Sigmoid colon (tissue), 7 donors: ENCODE measurements at places on chromosomes 5 and 9. TPM values are rescaled to one million over a fixed set of nuclear protein-coding genes. Genes with fewer than 3 reads are reported as not detected.

DNA sequence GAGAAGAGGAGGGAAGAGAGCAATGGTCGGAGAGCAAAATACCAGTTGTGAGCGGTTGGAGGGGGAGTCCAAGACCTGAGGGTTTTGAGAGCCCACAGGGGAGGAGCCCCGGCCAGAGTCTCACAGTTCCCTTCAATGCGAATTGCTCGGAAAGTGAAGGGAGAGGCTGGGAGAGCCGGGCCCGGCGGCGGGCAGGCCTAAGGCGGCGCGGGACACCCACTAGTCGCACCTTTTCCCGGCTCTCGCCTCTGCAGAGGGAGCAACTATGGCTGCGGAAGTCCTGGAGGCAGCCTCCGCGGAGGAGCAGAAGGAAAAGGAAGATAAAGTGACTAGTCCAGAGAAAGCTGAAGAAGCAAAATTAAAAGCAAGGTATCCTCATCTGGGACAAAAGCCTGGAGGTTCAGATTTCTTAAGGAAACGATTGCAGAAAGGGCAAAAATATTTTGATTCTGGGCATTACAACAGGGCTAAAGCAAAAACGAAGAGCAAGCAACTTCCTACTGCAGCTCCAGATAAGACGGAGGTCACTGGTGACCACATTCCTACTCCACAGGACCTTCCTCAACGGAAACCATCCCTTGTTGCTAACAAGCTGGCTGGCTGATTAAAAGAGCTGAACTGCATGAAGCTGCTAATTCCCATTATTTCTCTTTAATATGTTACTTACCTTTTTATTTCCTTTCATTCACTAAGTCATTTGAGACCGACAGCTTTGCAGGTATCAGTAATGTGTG is 6.5 kb upstream of the BTNL3 start:
- no peaks in the 10 kb centered on the region for H3K36me3 ChIP-seq
- H3K27ac ChIP-seq = no peak overlapping the region
- no peak overlapping the region for H3K4me3 ChIP-seq
- no peaks in the 10 kb centered on the region for H3K27me3 ChIP-seq
- no peaks in the 10 kb centered on the region for H3K4me1 ChIP-seq
- DNase-seq = no peak

DNA sequence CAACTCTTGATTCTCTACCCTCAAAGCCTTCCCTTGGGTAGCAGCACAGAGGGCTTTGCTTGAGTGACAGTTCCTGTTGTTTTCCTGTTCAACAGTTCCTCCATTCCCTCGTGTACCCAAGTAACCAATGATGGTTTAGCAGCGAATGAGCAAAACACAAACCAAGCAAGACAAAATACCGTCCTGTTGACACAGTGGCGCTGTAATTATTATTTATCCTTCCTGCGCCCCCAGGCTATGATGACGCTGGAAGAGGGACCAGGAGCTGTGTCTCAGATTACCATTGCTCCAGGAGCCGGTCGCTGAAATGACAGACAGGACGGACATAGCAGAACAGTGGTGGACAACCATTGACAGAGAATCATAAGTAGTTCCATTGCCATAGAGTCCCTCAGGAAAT is 154.8 kb downstream of the GADD45G start:
- DNase-seq = no peak
- no peak overlapping the region for H3K4me3 ChIP-seq
- H3K4me1 ChIP-seq = no peaks in the 10 kb centered on the region
- no peaks in the 10 kb centered on the region for H3K27me3 ChIP-seq
- H3K36me3 ChIP-seq = no peaks in the 10 kb centered on the region

DNA sequence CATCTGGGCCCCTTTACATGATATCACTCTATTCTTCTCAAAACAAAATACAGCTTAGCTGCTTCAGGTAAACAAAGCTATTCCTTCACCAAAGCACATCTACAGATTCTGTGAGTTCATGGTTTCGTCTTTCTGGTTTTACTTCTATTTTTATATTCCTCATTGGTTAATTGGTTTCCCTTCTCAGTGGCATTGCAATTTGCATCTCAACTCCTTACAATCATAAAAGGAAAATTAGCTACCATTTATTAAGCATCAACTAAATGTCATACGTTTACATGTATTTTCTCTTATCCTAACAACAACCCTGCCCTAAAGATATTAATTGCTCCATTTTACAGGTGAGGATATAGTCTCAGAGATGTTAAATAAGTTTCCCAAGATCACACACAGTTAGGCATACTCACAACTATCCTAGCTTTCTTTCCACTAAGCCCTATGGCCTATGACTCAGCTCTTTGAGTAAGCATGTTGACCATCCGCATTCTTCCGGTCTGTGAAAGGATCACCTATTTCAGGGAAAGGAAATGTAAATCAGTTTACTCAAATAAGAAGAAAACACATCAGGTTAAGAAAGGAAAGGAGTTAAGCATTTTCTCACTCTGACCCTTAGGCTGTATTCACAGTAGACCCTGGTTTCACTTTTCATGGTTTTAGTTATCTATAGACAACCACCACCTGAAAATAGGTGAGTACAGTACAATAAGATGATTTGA is 146.1 kb downstream of the CAAP1 start:
- no peaks in the 10 kb centered on the region for H3K36me3 ChIP-seq
- H3K4me3 ChIP-seq = no peak overlapping the region
- H3K4me1 ChIP-seq = no peaks in the 10 kb centered on the region
- no peak for DNase-seq

Gene CDH10
- 0.54 TPM for total RNA-seq

Gene NUTM2F
- not detected for total RNA-seq

DNA sequence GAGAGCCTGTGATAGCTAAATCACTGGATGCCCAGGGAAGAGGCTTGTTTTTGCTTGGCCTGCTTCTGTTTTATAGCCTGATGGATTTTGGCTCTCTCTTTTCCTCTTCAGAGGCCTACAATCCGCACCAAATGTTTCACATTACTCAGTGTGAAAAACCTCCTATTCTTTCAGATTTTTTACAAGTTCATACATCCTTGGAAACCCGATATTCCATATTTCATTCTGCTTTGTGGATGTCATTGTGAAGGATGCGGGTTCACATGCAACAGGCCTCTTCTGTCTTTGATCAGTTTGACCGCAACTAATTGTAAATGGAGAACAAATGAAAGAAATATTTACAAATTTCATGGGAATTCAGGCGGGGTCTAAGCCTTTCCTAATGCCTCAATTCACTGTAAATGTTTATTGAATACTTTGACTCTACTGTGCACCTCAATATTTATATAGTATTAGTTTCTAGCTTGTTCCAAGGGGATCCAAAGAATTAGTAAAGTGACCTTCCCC is 269.9 kb downstream of the DMRT2 start:
- no peaks in the 10 kb centered on the region for H3K4me1 ChIP-seq
- no peaks in the 10 kb centered on the region for H3K36me3 ChIP-seq
- no peak overlapping the region for H3K4me3 ChIP-seq

- H3K4me3 ChIP-seq = no peak overlapping the region
- H3K4me1 ChIP-seq = no peaks in the 10 kb centered on the region
- DNase-seq = no peak
- no peaks in the 10 kb centered on the region for H3K36me3 ChIP-seq
These were observed 6.2 kb upstream of the ERGIC1 start for GRCh38 chr5:172827841-172828240.

DNA sequence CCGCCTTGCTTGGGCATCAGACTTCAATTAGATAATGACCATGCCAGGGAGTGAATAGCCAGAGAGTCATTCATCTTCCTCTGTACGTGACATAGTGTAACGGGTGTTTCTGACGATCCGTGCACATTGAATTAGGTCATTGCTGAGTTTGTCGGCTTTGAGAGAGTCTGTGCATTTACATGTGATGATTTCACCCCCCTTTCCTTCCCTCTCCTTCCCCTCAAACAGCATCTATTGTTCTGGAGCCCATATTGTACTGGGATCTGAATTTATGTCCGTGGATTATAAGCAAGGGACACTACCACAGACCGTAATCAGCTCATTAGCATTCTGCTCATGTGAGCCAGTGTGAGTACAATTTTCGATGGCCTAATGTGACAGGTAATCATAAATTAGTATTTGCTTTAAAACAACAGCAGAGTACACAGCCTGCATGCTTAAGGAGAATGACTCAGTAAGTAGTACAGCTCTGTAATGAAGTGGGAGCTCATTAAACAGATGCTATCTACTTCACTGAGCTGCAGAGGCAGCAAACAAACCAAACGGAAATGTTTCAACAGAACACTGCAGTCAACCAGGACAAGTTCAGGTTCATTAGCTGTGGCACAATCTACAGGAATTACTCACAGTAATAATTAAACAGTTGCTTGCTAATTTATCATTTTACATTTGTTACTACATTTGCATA is 302.1 kb downstream of the CSNK1G3 start:
- no peak overlapping the region for H3K27ac ChIP-seq
- H3K4me3 ChIP-seq = no peak overlapping the region
- DNase-seq = no peak
- H3K27me3 ChIP-seq = no peaks in the 10 kb centered on the region
- H3K4me1 ChIP-seq = no peaks in the 10 kb centered on the region

Gene GABRB2
- total RNA-seq = 0.49 TPM

Gene RANBP6
- 11.3 TPM for total RNA-seq

GRCh38 chr9:123912167-123912897 is 17.6 kb downstream of the DENND1A start:
- no peak for DNase-seq
- no peaks in the 10 kb centered on the region for H3K27me3 ChIP-seq
- H3K4me3 ChIP-seq = no peak overlapping the region
- no peaks in the 10 kb centered on the region for H3K36me3 ChIP-seq
- no peak overlapping the region for H3K27ac ChIP-seq

- DNase-seq = no peak
- no peak overlapping the region for H3K4me3 ChIP-seq
- H3K36me3 ChIP-seq = no peaks in the 10 kb centered on the region
- no peaks in the 10 kb centered on the region for H3K27me3 ChIP-seq
- H3K4me1 ChIP-seq = no peaks in the 10 kb centered on the region
- no peak overlapping the region for H3K27ac ChIP-seq
These were observed 637.2 kb upstream of the DMAC1 start for GRCh38 chr9:8436786-8437185.

GRCh38 chr5:176360894-176361436 is 599 bp downstream of the KIAA1191 start:
- DNase-seq = no peak
- H3K4me1 ChIP-seq = peaks cover 31% of the 10 kb centered on the region
- peak overlapping the region; percentile 87 for H3K27ac ChIP-seq
- peak overlapping the region; percentile 72 for H3K4me3 ChIP-seq

DNA sequence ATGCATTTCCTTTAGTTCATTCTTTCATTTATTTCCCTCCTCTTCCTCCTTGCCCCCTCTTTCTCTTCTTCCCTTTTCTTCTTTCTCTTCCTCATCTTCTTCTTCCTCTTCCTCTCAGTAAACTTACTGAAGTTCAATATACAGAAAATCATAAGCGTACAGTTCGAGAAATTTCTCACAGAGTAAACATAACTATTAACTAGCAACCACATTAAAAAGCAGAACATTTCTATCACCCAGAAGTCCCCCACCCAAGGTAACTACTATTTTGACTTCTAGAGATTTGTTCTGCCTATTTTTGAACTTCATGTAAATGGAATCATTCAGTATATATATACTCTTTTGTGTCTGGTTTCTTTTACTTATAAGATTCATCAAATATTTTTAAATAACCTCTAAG is 48.2 kb downstream of the TNFAIP8 start:
- DNase-seq = no peak
- H3K27me3 ChIP-seq = no peaks in the 10 kb centered on the region
- no peak overlapping the region for H3K4me3 ChIP-seq

Gene NADK2
- 57.9 TPM for total RNA-seq

DNA sequence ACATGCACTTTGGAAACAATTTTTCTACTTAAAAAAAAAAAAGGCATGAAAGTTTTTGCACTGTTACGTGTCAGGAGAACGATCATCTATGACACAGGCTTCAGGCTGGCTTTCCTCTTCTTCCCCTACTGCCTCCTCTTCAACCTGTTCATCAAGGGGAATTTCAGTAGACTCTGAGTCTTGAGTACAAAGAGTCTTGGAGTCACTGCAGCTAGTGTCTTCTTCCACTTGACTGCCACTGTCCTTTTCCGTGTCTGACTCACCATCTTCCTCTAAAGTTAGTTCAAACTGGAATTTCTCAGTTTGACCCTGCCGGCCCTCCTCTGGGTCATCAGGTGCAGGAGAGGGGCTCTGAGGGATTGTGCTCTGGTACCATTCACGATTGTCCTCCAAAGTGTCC is 391.7 kb downstream of the RAB3C start:
- DNase-seq = no peak
- no peak overlapping the region for H3K4me3 ChIP-seq
- H3K36me3 ChIP-seq = peaks cover 19% of the 10 kb centered on the region
- peaks cover 13% of the 10 kb centered on the region for H3K4me1 ChIP-seq
- no peaks in the 10 kb centered on the region for H3K27me3 ChIP-seq
- no peak overlapping the region for H3K27ac ChIP-seq

- no peak for DNase-seq
- no peak overlapping the region for H3K4me3 ChIP-seq
- H3K4me1 ChIP-seq = peaks cover 13% of the 10 kb centered on the region
- H3K36me3 ChIP-seq = no peaks in the 10 kb centered on the region
These were observed 96.1 kb upstream of the SAP30L start for GRCh38 chr5:154349626-154350264.

DNA sequence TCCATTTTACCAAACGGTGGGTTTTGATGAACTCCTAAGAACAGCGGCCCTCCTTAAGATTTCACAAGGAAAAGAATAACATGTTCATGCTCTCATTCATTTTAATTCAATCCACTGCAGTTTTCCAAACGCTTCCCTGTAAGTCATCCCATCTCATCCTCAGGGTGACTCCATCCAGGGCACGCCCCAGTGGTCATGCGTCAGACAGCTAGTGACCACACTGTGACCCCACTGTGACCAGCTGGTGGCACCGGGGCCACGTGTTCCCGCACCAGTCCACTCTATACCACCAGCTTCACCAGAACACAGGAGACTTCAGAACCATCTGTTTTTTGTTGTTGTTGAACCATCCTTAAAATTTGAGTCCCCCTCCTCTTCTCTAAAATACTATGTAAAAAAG is 14.3 kb downstream of the ATPSCKMT start:
- H3K4me3 ChIP-seq = no peak overlapping the region
- DNase-seq = no peak
- no peaks in the 10 kb centered on the region for H3K27me3 ChIP-seq
- no peaks in the 10 kb centered on the region for H3K4me1 ChIP-seq
- no peaks in the 10 kb centered on the region for H3K36me3 ChIP-seq

DNA sequence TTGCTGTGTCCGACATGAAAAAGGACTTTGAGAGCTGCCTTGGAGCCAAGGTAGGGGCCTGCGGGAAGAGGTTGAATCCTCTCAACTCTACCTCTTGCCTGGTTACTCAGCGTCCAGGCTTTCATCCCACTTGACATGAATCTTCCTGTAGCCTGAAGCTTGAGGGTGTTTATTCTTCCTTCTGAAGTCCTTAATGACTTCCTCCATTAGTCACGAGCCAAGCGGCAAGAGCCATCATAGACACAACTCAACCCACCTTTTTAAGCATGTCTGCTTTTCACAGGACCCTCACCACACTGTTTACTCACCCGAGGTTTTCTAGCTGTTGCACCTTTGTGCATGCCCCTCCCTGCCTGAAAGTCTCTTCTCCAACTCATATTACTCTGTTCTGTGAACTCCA is 40.2 kb downstream of the ACO1 start:
- H3K4me3 ChIP-seq = no peak overlapping the region
- H3K36me3 ChIP-seq = peaks cover 23% of the 10 kb centered on the region
- no peaks in the 10 kb centered on the region for H3K4me1 ChIP-seq
- H3K27ac ChIP-seq = no peak overlapping the region
